ENCODE measurements at places on chromosomes 6 and 20.

GRCh38 chr6:79710127-79710526, 79.0 kb downstream of the SH3BGRL2 start:
- DNase-seq: no peak

DNA sequence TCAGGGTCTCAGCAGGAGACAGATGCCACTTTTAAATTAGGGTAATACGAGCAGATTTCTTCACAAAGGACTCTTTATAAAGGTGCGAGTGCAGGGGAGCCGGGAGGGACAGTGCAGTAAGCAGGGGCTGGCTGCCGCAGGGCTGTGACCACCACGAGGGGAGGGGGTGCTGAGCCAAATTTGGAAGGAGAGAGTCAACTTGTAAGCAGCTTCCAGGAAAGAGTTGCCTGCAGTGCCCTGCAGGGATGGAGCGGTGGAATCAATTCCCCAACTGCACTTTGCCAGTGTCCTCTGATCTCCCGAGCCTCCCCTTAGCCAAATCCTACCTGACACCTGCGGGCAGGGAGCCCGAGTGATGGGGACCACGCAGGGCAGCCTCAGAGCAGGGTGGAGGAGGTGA, 13.9 kb upstream of the CCDC167 start:
- DNase-seq: no peak

GRCh38 chr6:136077834-136078576, 172.1 kb downstream of the MTFR2 start:
- DNase-seq: no peak

DNA sequence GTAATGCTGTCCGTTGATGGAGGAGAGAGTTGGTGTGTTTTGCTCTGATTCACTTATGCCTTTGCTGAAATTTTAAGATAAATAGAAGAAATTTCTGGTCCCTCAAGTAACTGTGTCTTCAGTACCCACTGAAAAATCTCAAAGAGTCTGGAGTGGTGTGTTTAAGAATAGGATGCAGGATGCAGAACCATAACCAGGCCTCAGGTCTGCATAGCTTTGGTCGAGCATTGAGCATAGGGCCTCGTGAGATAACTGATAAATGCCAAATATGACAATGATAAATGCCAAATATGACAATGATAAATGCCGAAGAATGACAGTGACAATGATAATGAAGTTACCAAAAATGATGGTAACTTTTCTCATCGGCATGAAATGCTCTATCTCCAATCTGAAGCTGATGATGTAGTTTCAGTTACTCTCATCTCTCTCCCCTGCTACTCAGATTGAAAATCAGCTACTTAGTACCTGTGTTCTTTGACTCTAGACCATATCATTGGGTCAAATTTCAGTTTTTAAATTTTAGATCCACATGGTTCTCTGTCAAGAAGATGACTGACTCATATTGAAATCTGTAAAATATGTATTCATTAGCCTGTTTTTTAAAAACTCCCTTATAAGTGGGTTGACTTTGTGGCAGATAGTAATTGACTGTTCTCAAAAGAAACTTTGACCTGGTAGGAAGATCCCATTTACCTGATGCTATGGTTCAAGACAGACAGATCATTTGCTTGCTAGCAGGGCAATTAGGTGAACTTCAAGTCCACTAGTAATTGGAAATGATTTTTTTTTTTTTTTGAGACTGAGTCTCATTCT, 96.6 kb downstream of the SLC16A10 start:
- no peak for DNase-seq

DNA sequence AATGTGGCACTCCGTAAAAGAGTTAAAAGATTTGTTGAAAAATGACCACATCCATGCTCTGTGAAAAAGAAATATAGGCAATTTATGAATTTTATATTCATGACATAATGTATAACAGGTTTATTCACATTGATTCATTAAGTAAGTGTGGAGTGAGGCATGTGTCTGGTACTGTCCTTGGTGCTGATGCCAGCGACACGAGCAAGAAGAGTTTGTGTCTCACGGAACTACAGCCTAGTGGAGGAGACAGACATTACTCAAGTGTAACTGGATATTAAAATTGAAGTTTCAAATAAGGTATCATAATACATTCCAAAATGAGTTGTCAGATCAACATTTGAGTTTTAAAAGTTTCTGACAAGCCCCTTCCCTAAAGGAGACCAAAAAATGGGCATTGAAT, 158.2 kb upstream of the PRND start:
- DNase-seq: no peak

- no peak for DNase-seq
Observed at GRCh38 chr6:141946502-141946901, 186.2 kb upstream of the GJE1 start.

DNA sequence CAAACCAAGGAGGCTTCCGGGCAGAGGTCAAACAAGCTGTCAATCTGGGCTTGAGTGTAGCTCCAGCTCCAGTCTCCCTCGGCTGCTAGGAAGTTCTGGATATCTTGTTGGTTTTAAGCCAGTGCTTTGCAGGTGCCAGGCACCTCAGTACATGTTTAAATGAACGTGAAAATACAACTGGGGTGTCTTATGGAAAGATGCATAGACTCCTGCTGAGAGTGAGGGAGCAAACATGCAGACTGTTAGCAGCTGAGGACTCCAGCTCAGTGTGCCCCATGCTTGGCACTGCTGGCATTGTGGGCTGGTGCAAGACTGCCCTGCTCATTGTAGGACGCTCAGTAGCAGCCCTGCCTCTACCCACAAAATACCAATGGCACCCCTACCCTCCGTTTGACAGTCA, 28.5 kb downstream of the ERMARD start:
- no peak for DNase-seq

GRCh38 chr20:3398681-3399252, 8.7 kb downstream of the DNAAF9 start:
- DNase-seq: no peak

DNA sequence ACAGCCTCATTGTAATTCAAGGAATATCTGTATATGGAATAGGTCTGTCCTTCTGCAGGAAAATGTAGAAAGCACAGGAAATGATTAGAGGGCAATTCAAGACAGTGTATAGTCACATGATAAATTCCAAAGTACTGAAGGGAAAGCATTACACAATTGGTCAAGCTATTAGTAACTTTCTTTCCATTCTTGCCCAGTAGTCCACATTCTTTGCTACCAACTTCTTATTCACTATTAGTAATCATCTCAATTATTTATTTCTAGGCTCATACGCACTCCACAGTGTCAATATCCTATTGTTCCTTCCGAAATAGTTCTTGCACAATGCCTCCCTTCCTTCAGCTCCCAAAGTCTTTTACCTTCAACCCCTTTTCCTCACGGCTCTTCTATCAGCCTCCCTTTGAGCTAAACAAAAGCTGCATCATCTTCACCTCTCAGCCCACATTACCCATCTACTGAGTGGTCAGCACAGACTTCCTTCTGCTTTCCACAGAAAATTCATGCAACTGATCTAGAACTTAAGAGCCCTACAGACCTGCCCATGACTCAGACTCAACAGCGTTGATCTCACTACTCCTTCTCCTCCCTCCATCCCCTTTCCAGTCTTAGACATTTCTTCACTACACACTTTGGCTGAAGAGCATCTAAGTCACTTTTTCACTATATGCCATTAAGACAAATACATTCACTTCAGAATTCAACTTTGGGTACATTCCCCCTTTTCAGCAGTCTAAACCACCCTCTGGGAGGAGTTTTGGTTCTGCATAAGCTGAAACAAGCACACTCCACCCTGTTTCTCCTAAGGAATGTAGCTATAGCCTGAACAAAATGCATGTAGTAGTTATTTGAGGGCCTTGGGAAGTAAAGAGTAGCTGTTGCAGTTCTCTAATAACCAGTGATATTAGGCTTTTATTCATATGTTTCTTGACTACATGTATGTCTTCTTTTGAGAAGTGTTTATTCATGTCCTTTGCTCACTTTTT, 157.9 kb downstream of the KIF16B start:
- DNase-seq: no peak

GRCh38 chr20:57433657-57434389, 42.6 kb downstream of the RBM38 start:
- DNase-seq: no peak

GRCh38 chr6:118660218-118660569, 8.8 kb upstream of the CEP85L start:
- no peak for DNase-seq

GRCh38 chr6:107555449-107555848, 65.5 kb downstream of the SOBP start:
- DNase-seq: no peak

- DNase-seq: no peak
Observed at GRCh38 chr20:36217226-36217625, 19.1 kb upstream of the AAR2 start.

DNA sequence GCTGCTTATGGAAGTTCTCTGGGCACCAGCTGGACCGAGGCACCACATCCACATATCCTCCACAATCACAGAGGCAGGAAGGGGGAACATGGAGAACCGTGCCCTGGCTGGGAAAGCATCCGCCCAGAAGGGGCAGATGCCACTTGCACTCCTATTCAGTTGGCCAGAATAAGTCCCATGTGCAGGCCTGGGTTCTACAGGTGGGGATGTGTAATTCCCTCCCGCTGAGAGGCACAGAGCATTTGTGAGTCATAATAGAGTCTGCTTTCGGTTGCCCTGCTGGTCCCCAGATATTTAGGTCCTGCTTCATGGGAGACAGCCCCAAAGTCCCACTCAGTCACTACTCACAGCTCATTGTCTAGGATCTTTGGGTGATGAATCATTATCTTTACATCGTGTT, 104.0 kb downstream of the PHACTR3 start:
- no peak for DNase-seq

DNA sequence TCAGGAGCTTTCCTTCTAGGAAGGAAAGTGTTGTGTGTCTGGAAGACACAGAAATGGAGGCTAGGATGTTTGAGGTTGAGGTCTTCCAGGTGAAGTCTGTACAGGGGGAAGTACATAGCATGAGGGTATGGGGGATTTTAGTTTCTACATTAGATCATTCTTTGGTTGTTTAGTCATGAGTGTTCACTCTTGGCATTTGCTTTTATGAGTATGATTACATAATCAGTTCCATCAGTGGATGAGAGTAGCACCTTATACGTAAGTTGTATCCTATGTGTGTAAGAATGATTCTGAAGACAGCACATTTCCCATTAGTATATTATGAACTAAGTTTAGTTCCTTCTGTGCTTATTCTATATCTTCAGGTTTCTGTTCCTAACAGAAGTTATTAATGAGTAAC, 1.9 kb downstream of the CDYL start:
- no peak for DNase-seq

GRCh38 chr6:71531006-71531405, 242.4 kb downstream of the OGFRL1 start:
- no peak for DNase-seq

- no peak for DNase-seq
Observed at GRCh38 chr6:165717732-165718465, 54.9 kb upstream of the PDE10A start.

- DNase-seq: no peak
Observed at GRCh38 chr6:5998711-5999687, 7.7 kb downstream of the NRN1 start.

DNA sequence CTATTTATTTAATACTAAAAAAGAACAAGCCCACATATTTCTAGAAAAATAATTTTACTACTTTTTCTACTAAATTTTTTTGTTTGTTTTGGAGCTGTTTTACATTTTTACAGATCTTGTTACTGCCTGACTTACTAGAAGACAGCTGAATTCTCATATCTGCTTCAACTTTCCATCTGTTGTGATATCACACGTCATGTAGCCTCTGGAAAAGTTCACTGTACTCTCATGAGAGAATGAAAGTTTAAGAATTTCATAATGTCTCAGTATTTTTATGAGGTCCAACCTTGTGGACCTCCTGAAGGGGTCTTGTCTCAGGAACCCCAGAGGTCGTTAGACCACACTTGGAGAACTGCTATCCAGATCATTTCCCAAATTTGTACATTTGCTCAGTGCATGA, 81.7 kb upstream of the MTHFD1L start:
- DNase-seq: no peak

- DNase-seq: no peak
Observed at GRCh38 chr6:142183351-142183750, 36.3 kb downstream of the VTA1 start.

- no peak for DNase-seq
Observed at GRCh38 chr6:1997702-1998101, 247.7 kb downstream of the GMDS start.

- no peak for DNase-seq
Observed at GRCh38 chr20:313948-314347, 11.4 kb upstream of the SOX12 start.

DNA sequence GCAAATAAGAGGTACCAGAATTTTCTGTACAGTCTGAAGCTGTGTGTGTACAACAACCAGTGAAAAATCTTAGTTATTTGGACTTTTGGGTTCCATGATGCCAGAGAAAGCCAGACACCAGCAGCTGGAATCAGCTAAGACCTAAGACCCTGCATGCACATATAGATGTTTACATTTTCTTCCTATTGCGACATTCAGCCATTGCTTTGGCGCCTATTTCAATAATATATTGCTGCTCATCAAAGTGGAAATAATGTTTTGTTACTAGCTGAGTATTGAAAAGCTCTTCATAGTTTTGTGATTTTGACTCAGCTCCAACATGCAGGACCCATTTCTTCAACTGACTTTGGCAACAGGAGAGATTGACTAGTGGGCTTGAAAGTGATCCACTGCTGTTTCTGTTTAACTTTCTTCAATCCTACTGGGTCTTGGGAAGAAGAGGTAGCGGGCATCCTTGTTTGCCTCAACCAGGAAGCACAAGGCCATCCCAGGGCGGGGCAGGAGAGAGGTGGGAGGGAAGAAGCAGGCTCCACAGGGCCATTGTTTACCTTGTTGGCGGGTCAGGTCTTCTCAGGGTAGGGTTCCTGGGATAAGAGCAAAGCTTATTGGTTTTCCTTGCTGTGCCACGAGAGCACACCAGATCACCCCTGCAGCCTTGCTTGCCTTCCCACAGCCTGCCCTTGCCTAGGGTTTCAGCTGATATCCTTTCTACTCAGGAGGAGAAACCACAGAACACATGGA, 101.3 kb upstream of the ESR1 start:
- no peak for DNase-seq

DNA sequence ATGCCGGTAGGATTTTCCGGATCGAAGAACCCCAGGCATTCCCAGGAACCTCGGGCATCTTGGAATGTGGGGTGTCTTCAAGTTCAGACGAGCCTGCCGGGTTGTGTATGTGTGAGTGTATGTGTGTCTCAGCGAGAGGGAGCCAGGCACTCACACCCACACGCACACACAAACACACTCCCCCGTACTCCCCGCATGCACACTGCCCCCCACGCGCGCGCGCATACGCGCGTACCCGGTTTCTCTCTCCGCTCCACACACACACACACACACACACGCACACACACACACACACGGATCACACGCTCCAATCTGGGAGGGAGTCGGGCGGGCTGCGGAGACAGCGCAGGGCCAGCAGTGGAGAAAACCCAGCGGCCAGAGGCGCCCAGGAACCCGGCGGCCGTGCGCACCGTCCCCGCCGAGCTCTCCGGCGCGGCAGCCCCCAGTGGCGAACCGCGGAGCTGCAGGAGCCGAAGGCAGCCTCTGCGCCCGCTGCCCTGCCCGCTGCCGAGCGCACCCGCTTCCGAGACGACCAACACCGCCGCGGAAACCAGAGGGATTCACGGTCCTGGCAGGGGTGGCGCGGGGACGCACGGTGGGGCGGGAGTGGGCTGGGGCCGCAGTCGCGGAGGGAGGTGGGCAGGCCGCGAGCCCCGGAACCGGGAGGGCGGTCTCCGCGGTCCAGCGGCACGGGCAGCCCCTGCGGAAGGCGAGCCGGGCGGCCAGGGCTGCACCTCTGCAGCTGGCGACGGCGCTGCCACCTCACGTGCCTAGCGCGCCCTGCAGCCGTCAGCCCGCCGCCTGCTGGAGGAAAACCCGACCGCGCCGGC, at the start of gene LRFN2:
TSS of gene LRFN2 (minus strand) at position 125 of the 830 bp plus-strand sequence.
- DNase-seq: no peak

All from GM12864 (cell line).